ENCODE measurements at places on chromosomes 5 and 9.

DNA sequence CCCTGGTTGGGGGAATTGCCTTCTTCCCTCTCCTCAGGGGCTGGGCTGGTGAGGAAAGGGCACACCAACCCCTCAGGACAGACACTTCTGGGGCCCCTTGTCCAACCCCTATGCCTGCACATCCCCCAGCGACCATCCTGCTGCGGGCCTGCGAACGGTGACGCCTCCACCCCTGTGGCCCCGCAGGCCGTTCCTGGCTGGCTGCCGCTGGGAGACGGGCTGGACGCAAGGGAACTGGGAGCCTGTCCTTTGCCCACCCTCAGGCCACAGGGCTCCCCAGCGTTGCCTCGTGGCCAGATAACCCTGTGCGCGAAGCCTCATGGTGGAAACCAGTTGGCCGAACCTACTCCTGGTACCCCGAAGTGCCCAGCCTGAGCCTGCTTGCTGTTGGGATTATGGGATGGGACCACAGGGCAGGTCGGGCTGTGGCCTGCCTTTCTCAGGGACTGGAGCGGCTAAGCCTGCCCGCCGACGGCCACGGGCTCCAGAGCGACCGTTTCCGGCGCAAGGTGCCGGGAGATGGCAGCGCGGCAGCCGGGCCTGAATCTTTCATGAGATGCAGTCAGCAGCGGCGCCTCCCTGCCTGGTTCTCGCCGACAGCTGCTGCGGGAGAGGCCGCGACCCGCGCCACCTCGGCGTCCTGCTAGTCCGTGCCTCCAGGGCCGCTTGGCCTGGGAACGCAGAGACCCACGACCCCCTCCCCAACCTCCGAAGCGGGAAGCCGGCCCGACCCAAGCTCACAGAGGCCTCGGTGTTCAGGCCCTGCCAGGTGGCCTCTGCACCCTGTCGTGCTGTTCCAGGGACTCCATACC, 6.5 kb upstream of the PITX1 start:
- DNase-seq = no peak

- DNase-seq = no peak
Measured at GRCh38 chr5:39794513-39795210, 369.9 kb upstream of the DAB2 start.

DNA sequence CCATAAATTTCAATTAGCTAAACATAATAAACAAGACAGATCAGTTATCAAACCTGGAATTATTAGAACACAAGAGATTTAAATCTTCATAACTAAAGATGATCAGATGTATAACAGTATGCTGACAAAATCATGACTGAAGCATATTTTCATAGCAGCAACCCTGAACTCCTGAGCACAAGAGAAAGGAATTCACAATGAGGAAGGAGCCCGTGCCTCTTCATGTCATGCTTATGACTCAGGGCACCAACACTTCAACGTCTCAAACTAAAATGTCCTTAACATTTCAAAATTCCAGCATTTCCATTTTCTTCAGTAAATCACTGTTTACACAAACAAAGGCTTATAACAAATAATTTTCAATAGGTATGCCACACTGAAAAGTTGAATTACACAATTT, 6.7 kb downstream of the AP3B1 start:
- no peak for DNase-seq

GRCh38 chr9:134716067-134716466, 74.5 kb downstream of the COL5A1 start:
- DNase-seq = no peak

DNA sequence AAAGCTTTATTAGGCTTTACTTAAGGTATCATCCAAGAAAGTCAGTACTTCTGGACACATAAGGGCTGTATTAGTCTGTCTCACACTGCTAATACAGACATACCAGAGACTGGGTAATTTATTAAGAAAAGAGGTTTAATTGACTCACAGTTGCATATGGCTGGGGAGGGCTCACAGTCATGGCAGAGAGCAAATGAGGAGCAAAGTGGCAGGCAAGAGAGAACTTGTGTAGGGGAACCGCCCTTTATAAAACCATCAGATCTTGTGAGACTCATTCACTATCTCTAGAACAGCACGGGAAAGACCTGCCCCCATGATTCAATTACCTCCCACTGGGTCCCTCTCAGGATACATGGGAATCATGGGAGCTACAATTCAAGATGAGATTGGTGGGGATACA, 49.2 kb upstream of the SLC44A1 start:
- DNase-seq = no peak

- no peak for DNase-seq
Measured at GRCh38 chr9:116658265-116658664, 28.8 kb upstream of the TRIM32 start.

GRCh38 chr5:176381423-176381822, 7.0 kb downstream of the NOP16 start:
- DNase-seq = no peak

GRCh38 chr5:108529381-108529780, 147.5 kb upstream of the FBXL17 start:
- no peak for DNase-seq

DNA sequence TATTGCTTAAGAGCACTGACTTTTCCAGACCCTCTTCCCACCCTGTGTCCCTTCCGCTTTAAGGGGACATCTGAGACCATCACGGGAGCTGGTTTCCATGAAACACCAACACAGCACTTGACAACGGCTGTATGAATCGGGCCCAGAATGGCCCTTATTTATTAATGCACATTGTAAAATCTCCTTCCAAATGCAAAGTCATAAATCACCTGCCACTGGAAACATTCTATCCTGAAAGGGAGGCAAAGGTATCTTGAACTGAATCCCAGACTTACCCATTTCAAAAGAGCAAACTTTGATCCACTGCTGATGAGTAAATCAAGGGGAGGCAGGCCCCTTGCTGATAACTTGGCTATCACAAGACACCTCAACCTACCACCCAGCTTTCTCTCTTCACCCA, 37.4 kb downstream of the SHB start:
- no peak for DNase-seq

- DNase-seq = no peak
Measured at GRCh38 chr9:98755006-98755618, 41.2 kb downstream of the ANKS6 start.

DNA sequence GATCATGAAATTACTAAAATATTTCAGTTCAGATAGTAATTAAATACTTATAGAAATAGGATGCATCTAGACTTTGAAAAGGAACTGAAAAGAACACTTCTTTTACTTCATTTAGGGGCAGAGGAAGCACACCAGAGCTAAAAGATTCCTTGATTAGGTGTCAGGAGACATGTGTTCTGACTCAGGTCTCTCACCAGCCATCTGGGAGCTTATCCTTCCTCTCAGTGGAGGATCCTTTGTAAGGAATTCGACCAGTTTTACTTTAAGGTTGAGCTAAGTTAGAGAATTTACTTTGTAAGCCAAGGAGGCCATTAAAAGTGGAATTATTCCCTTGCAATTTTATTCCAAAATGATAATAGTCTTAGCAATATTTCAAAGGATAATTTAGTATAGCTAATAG, 16.7 kb downstream of the VCAN start:
- no peak for DNase-seq

DNA sequence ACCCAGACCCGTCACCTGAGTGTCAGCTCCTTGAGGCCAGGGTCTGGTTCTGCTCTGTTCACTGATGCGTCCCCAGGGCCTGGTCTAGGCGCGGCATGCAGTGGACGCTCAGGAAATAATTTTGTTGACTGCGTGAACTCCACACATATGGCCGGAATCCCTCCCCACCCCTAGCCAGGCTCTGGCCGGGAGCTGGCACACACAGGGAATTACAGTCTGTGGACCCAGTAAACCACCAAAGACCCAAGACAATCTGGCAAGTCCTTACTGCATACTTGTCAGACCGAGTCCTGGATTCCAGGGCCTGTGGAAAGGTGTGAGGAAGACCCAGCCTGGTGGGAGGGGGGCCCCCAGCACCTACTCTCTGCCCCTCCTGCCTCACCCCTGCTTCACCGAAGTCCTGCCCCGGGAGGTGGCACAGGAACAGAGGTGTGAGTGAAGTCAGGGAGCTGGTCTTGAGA, 113.0 kb upstream of the IER5L start:
- DNase-seq = no peak

DNA sequence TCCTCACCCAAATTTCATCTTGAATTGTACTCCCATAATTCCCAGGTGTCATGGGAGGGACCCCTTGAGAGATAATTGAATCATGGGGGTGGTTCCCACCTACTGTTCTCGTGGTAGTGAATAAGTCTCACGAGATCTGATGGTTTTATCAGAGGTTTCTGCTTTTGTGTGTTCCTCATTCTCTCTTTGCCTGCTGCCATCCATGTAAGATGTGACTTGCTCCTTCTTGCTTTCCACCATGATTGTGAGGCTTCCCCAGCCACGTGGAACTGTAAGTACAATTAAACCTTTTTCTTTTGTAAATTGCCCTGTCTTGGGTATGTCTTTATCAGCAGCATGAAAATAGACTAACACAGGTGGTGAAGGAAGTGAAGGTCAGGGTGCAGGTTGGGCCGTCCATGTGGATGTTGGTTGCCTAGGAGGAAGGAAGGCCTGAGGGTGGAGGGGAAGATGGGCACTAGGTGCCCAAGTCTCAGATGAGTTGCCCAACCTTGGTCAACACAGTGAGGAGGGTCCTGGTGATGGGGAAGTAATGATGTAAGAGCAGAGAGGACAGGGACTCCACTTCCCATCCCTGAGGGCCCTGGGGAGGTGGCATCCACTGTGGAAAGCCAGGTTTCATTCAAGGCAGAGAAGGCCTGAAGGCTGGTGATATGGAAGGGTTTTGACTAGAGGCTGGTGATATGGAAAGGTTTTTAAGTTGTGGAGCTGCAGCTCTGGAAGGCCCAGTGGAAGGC, 92.6 kb downstream of the HSPA4 start:
- no peak for DNase-seq

DNA sequence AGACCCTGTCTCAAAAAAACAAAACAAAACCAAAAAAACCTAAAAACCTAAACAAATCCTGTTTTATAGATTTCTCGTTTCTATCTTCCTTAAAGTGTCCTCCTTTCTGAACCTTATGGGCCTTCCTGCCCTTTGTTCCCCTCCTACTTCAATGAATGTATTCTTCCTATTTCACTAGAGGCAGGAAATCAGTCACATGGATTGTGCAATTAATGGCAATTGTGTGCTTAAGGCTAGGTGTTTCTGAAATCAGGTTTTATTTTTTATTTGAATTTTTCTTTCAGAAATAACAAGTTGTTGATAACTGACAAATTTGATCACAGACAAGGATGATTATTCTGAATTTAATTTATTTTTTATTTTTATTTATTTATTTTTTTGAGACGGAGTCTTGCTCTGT, 220.6 kb upstream of the SEMA6A start:
- DNase-seq = no peak

DNA sequence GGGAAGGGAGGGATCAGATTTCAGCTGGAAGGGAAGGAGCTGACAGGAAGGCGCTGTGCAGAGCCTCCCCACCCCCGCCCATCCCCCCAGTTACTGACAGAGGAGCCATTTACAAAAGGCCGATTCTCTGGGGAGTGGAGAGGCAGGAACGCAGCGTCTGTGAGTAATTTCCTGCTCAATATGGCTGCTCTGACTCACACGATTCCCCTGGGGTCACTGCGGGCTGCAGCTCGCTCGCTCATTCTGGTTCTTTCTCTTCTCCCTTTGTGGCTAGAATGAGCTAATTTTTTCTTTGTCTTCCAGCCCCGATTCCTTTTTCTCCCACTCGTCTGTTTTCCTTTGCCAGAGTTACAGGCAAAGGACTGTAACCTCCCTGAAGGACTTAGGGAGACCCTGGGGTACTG, 28.8 kb downstream of the PTPA start:
- no peak for DNase-seq

DNA sequence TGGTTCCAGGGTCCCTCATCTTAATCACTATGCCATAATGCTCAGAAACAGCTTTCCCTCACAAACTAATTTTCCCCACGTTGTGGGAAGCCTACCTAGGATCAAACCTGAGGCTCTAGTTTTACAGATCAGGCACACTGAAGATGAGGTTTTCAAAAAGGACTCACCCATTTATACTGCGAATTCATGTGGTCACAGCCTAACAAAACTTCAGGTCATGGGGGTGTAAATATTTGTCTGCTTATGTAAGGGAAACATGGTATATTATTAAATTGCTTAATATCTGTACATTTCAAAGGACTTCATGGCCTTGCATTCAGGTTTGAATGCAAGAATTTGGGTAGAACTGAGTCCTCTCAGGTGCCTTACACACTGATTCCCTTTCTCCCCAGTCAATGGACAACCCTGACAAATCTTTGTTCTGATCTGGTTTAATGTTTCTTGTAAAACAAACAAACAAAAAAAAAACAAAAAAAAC, 12.1 kb downstream of the ZFAND5 start:
- DNase-seq = no peak

DNA sequence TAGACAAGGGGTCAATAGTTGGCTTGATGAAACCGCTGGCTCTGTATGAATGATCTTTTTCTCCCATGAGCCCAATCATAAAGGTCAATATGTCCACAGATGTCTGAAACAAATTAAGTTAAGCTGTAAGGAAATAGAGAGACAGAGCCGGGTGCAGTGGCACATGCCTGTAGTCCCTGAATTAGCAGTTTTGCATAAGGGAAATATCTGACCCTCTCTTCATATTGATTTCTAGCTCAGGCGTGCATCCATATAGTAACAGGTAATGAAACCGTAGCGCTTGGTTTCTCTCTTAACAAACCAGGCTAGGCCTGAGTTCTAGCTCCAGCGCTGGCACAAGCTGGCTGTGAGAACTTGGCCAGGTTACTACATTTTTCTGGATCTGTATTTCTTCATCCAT, 118.1 kb upstream of the ERCC6L2 start:
- no peak for DNase-seq

- DNase-seq = no peak
Measured at GRCh38 chr9:135536216-135536615, 9.7 kb upstream of the OBP2A start.

DNA sequence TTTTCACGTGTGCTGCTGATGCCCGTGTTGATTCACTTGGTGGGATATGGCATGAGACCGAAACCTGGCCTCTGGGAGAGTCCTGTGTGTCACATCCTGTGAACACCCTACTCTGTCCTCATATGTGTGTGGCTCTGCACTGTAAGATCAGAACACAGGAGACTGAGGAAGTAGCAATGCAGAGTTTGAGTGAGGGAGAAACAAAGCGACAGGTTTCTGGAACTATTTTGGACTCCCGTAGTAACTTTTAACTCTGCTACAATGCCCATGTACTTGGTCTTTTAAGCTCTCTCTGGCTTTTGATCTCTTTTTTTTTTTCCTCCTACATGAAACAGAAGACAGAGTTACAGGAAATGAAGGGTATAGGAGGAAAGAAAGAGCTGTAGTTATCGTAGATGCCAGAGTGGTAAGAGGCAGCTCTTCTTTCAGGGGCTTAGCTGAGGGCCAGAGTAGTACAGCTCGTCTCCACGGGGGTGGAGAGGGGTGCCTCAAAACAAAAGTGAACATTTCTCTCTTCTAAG, 26.6 kb downstream of the GRAMD2B start:
- DNase-seq = no peak

GRCh38 chr9:81824802-81825730, 103.2 kb upstream of the SPATA31D4 start:
- DNase-seq = no peak

GRCh38 chr5:138935466-138935865, 60.3 kb upstream of the LRRTM2 start:
- DNase-seq = no peak

DNA sequence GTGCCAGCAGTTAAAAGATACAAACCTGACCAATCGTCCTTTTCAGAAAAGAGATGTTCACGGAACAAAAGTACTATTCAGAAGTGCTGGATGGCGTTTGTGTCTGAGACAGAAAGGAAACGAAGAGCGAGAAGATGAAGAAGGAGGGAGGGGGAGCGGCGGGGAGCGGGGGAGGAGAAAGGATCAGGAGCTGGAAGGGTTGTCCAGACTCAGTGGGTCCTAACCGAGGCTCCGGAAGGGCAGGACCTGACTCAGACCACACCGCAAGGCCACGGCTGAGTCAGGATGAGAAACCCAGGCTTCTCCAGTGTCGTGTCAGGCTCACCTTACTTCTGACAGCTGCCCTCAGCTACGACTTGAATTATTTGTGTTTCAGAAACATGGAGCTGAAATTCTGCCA, 46.2 kb downstream of the PAX5 start:
- no peak for DNase-seq
